ENCODE measurements at places on chromosomes 7 and 10.

GRCh38 chr7:143401265-143401664 lies 7.4 kb downstream of the EPHA1 start:
- DNase-seq = no peak

DNA sequence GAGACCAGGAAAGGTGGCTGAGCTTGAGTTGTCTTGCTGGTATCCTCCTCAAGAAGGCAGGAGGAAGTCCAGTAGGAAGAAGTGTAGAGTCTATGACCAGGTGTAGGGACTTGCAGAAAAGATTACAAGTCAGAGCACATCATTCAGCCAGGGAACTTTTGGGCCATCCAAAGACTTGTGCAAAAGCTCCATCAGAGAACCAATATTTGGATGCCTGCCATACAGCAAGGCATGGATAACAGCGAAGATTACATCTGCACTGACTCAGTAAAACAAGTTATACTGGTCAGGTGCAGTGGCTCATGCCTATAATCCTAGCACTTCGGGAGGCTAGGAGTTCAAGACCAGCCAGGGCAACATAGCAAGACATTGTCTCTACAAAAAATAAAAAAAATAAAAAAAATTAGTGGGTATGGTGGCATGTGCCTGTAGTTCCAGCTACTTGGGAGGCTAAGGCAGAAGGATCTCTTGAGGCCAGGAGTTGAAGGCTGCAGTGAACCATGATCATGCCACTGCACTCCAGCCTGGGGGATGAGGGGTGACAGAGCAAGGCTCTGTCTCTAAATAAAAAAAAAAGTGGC lies 13.2 kb upstream of the NMT2 start:
- no peak for DNase-seq

- DNase-seq = no peak
Observed at GRCh38 chr7:55641811-55642210, 69.5 kb upstream of the VOPP1 start.

- no peak for DNase-seq
Observed at GRCh38 chr10:21315645-21316220, 209.7 kb downstream of the SKIDA1 start.

DNA sequence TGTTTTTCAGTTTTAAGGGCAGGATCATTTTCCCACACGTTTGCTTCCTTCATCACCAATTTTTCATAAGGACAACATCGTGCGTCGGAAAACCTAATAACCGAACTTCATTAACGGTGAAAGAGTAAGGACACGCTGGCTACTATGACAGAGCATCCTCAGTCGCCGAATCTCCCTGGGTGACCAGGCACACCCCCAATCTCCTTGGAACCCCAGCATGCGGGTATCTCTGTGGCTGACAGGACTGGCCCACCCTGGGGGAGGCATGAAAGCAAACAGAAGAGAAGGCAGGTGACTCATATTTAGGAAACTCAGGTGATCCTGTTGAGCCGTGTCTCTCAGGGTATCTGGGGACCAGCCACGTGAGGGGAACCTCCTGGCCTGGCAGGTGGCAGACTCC lies 134.2 kb downstream of the DIP2C start:
- DNase-seq = no peak

DNA sequence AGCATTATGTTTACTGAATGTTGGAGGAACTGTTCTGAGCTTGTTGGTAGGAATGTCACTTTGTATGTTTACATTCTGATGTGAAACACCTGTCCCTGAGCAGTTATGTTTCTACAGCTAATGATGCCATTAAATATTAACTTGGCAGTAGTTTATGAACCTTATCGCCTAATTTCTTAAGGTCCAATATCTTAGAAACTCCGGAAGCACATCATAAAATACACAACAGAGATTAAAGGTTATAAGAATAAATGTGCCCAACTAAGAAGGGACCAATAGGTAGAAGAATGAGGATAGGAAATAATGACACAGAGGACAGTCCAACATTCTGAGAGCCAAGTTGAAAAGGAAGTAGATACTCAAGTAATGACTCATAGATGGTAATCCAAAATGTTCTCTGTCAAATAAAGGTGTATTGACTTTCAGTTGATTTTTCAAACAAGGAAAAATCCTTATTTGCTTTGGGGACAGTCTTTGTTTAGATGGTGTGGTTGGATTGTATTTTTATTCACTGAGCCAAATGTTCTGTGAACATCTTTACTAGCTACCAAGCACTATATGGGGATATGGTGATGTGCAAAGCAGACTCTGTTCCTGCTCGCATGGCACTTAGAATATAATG lies 31.9 kb downstream of the LCOR start:
- no peak for DNase-seq

- no peak for DNase-seq
Observed at GRCh38 chr7:69775231-69775771, 177.0 kb downstream of the AUTS2 start.

DNA sequence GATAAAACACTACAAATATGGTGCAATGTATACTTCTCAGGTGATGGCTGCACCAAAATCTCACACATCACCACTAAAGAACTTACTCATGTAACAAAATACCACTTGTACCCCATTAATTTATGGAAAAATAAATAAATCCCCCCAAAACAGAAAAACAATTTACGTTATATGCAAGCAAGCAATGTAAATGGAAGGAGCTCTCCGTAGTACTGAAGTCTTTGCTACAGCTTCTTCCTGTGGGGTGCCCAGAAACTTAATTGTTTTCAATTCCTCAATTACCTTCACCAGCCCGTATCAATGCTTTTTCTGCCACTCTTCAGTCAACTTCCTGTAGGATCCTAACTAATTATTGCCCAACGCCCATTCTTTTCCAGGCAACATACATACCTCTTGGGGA lies 138.1 kb downstream of the RELN start:
- DNase-seq = no peak

GRCh38 chr7:26393818-26394217 lies 102.2 kb downstream of the SNX10 start:
- no peak for DNase-seq

- no peak for DNase-seq
Observed at GRCh38 chr10:110305767-110306451, 1.2 kb upstream of the SMNDC1 start.

DNA sequence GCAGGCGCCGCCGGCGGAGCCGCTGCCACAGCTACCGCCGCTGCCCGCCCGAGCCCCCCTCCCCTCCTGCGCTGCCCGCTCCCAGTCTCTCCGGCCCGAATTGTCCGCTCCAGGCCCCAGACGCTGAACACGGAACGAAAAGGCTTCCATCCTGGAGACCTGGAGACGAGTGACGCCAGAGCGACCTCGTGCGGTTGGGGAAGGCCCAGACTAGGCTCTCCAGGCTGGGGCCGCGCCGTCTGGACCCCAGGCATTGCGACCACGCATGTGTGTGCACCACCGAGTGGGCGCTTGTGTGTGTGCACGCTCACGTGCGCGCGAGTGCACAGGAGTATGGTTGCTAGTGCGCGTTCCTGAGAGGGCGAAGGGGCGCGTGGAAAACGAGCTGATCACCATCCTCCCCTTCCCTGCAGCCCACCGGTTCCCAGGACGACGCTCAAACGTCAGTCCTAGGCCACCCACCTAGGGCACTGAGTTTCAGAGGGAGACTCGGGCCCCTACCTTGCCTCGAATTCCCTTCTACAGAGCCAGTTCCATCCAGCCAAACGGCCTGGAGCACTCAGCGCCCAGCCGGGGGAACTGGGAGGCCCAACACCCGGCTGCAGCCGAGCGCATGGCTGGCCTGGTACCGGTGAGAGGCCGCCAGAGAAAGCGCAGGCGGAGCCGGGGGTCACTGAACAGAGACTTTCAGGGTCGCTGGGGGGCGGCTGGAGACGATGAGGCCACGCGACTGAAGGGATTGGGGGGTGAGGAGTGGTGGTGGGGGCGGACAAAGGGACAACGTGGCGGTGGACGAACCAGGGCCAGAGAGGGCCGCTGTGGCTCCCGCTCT lies 11.6 kb downstream of the LBX1 start:
- DNase-seq = no peak

DNA sequence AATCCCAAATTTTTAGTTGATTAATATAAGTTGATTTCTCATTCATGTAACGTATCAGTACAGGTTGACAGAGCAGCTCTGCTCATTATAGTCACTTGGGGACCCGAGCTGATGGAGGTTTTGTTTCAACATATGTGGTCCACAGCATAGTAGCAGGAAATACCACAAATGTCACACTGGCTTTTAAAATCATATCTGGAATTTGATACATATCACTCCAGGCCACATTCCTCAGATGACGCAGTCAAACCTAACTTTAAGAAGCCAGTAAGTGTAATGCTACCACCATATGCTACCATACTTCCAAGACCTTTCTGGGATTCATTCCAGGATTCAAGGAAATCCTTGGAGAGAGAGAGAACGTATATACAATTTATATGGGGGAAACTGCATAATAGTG lies 156.3 kb downstream of the PHF14 start:
- DNase-seq = no peak

GRCh38 chr7:43395351-43395750 lies 187.6 kb upstream of the STK17A start:
- DNase-seq = no peak

DNA sequence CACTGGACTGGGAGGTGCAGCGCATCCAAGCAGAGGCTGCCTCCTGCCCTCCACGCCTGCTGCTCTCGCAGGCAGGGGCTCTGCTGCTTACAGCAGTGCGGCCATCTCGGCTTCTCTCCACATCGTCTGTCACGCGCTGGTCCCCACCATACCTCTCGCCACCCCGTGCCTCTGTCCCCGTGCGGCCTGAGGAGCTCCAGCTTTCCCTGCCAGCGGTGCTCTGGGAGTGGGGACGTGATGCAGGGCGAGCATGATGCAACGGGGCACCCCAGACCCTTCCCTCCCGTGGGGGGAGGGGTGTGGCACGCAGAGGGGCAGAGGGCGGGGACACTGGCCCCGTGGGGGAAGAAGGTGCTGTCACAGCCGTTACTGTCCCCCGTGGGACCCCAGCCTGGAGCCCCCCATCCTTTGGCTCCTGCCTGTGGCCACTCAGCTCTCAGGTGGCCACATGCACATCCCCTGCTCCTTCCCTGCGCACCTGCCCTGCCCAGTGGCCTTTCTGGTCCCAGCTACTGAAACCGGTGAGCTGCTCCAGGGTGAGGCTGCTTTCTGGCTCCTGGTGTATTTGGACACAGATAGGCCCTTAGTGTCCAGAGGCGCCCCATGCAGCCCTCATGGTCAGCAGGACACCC lies 9.0 kb downstream of the GET4 start:
- DNase-seq = no peak

DNA sequence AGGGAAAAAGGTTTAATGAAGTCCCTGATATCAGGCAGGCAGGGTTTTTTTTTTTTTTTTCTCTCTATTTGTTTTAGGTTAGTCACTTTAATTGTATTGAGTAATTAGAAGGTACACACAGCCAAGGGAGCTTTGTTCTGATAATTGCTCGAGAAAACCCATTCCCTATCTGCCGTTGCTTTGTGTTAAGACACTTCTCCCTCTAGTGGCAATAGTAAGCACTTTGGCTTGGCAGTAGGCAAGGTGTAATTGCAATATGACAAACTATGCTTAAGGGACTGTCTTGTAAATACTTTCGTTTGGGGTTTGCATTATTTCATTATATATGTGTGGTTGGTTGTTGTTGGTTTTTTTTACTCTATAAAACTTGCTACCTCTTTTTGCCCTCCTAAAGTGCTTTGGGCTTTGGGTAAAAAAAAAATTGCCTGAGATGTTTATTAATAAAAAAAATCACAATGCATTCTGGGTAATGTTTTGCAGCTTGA lies 113.4 kb downstream of the BTRC start:
- DNase-seq = no peak

GRCh38 chr7:7970531-7971307 lies 2.1 kb downstream of the GLCCI1 start:
- DNase-seq = no peak

DNA sequence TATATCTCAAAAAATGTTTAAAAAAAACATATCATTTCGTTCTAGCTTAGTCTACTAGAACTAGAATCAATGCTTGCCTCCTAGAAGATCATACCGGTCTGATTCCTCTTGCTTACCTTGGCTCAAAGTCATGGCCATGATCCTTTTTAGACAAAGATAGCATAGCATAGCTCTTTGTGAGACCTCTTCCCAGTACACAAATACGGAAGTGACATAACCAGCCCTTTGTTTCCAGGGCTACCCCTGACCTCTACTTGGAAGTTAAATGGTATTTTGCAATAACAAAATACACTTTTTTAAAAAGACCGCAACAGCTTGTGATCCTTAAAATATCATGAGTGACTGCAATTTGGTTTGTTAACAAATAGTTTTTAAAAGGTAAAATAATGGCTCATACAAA lies 130.7 kb upstream of the NOBOX start:
- no peak for DNase-seq

- DNase-seq = no peak
Observed at GRCh38 chr7:892648-893593, 16.6 kb downstream of the GET4 start.

GRCh38 chr7:43164757-43165156 lies 52.3 kb downstream of the HECW1 start:
- DNase-seq = no peak

- DNase-seq = no peak
Observed at GRCh38 chr7:141071260-141071854, 2.5 kb upstream of the TMEM178B start.

DNA sequence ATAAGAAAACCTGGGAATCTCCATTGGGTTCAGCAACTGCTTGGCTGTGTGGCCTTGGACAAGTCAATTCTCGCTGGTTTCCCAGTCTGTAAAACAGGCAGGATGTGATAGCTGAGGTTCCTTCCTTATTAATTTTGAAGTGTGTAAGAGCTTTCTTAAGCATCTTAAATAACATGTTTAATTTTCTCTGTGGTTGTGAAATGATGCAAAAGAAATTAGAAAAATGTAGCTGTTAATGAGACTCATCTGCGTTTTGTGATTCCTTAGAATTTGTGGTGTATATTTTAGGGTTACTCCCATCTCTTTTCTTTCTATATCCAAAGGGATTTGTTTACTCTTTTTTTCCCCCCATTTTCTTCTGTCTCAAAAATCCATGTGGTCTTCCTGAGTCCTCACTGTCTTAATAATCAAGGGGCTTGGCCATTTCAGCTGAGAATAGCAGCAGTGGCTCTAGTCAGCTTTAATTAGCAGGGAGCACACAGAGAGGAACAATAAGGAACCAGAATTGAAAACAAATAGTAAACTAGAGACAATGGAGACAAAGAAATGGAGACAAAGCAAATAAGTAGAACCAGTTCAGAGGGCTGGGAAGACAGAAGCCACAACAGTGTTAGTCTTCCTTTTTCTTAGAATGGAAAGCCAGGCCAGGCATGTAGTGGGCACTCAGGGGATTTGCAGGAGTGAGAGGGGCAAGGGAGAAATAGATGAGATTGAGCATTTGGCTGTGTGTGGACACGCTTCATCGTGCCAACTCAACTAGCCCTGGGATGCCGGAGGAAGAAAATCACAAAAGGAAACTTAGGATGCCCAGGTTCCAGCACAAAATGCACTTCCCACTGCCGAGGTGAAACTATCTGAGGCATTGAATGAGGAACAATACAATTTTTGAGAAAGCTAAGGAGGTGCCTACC lies 93.9 kb downstream of the CHN2 start:
- DNase-seq = no peak

GRCh38 chr10:71378336-71379117 lies 18.2 kb upstream of the CDH23 start:
- no peak for DNase-seq

Data from cortex of kidney (tissue), 1 donor.